Liver (tissue), 10 donors: ENCODE measurements at places on chromosomes 13 and 19. TPM values are rescaled to one million over a fixed set of nuclear protein-coding genes. Genes with fewer than 3 reads are reported as not detected.

GRCh38 chr19:45475537-45476291, 7.9 kb downstream of the FOSB start:
- peaks cover 3% of the 10 kb centered on the region for H3K27me3 ChIP-seq
- no peak overlapping the region for H3K4me3 ChIP-seq
- no peaks in the 10 kb centered on the region for H3K36me3 ChIP-seq
- DNase-seq, result no peak
- peaks cover 17% of the 10 kb centered on the region for H3K4me1 ChIP-seq
- no peak overlapping the region for H3K27ac ChIP-seq

DNA sequence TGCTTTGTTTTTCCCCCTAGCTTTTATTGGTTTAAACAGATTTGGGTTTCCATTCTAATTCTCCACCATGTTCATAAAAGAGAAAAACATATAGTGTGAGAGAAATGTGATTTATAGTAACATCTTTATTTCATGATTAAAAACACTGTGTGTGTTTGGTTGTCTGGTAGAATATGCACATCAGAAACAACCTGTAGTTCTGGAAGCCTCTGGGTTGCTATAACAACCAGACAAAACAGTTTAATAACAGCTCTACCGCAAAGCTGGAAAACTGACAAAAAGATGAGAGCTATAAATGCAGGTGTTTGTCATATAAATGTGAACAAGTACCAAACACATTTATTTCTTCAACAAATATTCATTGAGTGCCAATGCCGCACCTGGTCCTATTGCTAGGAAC, 9.8 kb downstream of the KBTBD6 start:
- H3K4me1 ChIP-seq, result no peaks in the 10 kb centered on the region
- no peak overlapping the region for H3K4me3 ChIP-seq
- H3K36me3 ChIP-seq, result no peaks in the 10 kb centered on the region
- H3K27me3 ChIP-seq, result no peaks in the 10 kb centered on the region
- H3K27ac ChIP-seq, result no peak overlapping the region
- DNase-seq, result no peak

DNA sequence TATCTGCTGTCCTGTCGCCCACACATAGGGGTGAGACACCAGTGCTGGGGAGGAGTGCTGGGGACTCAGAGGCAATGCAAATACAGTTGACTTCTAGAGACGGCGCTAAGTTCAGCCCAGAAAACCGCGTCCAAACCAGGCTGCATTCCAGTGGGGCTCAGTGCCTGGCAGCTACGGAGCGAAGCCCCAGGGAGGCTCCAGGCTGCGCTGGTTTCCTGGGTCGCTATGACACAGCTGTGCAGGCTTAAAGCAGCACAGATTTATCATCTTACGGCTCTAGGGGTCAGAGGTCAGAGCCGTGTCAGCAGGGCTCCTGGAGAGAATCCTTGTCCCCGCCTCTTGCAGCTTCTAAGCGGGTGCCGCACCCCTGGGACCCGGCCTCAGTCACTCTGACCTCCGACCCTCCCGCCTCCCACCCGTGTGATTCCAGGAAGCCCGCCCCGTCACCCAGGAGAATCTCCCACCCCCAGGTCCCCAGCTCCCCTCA, 61.6 kb downstream of the ANKRD10 start:
- no peaks in the 10 kb centered on the region for H3K4me1 ChIP-seq
- H3K27ac ChIP-seq, result no peak overlapping the region
- no peaks in the 10 kb centered on the region for H3K27me3 ChIP-seq
- H3K4me3 ChIP-seq, result no peak overlapping the region

GRCh38 chr19:16372065-16372915, 47.7 kb downstream of the KLF2 start:
- H3K27me3 ChIP-seq, result no peaks in the 10 kb centered on the region
- no peaks in the 10 kb centered on the region for H3K36me3 ChIP-seq
- H3K4me1 ChIP-seq, result peaks cover 24% of the 10 kb centered on the region
- no peak overlapping the region for H3K4me3 ChIP-seq
- no peak for DNase-seq
- H3K27ac ChIP-seq, result peak overlapping the region; percentile 46

- no peak overlapping the region for H3K27ac ChIP-seq
- H3K27me3 ChIP-seq, result no peaks in the 10 kb centered on the region
- no peak overlapping the region for H3K4me3 ChIP-seq
- peaks cover 4% of the 10 kb centered on the region for H3K4me1 ChIP-seq
These were observed 922 bp upstream of the ERVK3-1 start for GRCh38 chr19:58304255-58304654.

GRCh38 chr19:45217193-45217956, 27.8 kb downstream of the EXOC3L2 start:
- H3K27ac ChIP-seq, result no peak overlapping the region
- no peaks in the 10 kb centered on the region for H3K36me3 ChIP-seq
- H3K27me3 ChIP-seq, result peaks cover 3% of the 10 kb centered on the region
- H3K4me1 ChIP-seq, result no peaks in the 10 kb centered on the region
- H3K4me3 ChIP-seq, result no peak overlapping the region

DNA sequence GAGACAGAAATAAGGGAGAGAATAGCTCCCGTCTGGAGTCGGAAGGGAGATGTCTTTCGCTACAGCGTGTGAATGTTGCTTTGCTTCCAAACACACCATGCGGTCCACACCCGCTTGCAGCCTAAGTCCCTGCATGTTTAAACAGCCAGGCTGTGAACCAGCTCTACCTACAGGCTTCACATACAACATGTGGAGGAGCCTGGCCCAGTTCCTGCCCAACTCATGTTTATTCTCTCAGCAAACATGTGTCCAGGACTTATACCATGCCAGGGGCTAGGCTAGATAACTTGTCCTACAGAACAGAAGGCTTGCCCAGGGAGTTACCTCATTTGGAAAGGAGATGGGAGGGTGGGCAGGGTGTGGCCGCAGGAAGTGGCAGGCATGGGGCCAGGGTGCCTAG, 181.5 kb downstream of the FOXO1 start:
- H3K4me1 ChIP-seq, result no peaks in the 10 kb centered on the region
- H3K27me3 ChIP-seq, result no peaks in the 10 kb centered on the region
- H3K4me3 ChIP-seq, result no peak overlapping the region
- no peak for DNase-seq

DNA sequence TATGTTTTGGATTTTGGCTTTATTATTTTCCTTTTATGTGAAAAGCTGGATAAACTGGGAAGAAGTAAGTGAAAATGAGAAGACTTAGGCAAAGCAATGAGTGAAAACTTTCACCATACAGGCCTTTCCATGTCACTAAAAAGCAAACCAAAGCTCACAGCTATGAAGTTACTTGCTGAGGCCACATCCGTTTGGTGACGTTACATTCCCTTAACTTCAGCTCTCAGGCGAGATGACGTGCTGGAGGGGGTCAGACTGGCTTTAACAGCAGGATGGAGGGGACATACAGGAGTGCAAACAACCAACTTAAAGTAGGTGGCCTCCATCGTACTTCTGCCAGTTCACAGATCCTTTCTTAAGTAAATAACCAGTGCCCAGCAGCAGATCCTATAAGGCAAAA, 522.3 kb downstream of the MYO16 start:
- H3K36me3 ChIP-seq, result no peaks in the 10 kb centered on the region
- H3K27ac ChIP-seq, result no peak overlapping the region
- no peaks in the 10 kb centered on the region for H3K4me1 ChIP-seq
- H3K4me3 ChIP-seq, result no peak overlapping the region
- H3K27me3 ChIP-seq, result no peaks in the 10 kb centered on the region

DNA sequence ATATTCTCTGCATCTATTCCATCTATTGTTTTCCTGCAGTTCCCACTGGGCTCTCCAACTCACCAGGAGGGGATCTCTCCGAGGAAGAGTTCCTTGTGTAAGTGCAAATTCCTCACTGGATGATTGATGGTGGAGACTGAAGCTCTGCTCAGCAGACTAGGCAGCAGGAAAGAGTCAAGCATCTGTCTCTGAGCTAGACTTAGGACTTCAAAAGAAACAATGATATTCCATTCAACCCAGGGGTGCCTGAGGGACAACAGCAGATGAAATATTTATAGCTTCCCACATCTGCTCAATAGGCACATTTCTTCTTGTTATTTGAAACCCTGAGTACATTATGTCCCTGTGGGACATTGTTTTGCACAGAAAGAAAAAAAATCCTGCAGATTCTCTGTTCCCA, at the start of the genes OR7A5 and OR7C1:
TSS of gene OR7A5 (minus strand) at position 175 of the 400 bp plus-strand sequence. CDS start 6,944 bp downstream, outside the sequence.
TSS of gene OR7C1 (minus strand) at position 175 of the 400 bp plus-strand sequence. CDS start 35,049 bp downstream, outside the sequence.
- H3K27ac ChIP-seq, result no peak within 1 kb of the TSS
- H3K4me3 ChIP-seq, result no peak within 1 kb of the TSS
- no peaks in the 10 kb centered on the region for H3K4me1 ChIP-seq
- no peak for DNase-seq
- no peaks in the 10 kb centered on the region for H3K36me3 ChIP-seq

The ANKRD27 gene
- total RNA-seq, result 11.1 TPM

The PABPC3 gene
- total RNA-seq, result 0.19 TPM

DNA sequence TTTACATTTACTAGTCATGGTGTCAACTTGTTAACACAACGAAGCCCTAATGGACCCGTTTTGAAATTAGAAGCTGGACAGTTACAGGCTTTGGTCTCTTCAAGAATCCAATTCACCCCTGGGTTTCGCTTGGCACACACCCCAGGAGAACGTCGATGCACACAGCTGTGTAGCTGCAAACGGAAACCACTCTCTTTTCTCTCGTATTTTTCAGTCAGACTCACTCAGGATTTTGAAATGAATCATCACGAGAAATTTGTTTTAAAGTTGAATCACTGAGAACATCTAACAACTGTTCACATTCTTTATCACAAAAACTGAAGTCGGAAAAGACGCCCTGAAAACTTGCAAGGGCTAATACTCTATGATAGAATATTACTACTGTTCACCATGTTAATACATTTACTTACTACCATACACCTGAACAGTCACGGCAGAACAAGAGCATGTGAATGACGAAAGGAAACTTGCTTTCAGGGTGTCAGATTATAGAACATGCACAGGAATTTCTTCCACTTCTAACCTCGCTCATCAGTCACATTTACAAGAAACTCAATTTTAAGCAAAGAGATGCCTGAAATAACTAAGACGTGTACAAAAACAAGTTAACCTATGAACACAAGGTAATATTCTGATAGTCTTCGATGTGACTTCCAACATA, 4.7 kb downstream of the PNMA8A start:
- H3K4me1 ChIP-seq, result no peaks in the 10 kb centered on the region
- no peaks in the 10 kb centered on the region for H3K27me3 ChIP-seq
- no peak overlapping the region for H3K27ac ChIP-seq
- H3K4me3 ChIP-seq, result no peak overlapping the region
- H3K36me3 ChIP-seq, result no peaks in the 10 kb centered on the region

DNA sequence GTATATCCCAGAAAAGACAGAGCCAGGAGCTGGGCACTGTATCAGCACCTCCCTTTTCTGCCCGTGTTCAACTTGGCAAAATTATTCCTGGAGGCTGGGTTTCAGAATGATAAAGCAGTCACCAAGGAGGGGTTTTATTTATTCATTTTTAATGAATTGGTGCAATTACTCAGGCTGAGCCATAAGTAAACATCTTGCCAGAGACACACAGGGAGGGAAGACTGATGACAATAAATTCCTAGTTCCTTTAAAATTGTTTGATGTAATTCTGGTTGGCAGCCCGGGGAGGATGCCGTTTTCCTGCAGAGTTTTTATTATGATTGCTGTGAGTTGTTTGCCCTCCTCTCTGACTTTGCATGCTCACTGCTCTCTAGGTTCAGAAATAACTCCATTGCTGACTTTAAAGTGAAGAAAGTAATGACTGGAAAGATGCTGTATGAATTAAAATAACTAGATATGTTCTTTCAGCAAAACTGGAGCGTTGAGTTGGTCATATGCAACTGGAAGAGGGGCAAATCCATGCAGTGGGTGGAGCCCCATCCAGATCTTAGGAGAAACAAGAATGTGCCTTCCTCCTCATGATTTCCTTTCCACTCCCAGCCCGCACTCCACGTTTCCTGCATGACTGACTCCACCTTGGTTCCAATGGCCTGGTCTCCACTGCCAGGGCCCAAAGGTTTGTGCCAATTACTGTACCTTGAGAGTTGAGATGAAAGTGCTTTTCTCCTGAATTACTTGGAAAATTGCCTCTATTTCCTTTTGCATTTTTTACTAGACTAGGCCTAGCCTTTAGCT, 182.1 kb downstream of the RFC3 start:
- H3K27ac ChIP-seq, result no peak overlapping the region
- H3K36me3 ChIP-seq, result no peaks in the 10 kb centered on the region
- peaks cover 1% of the 10 kb centered on the region for H3K4me1 ChIP-seq
- H3K4me3 ChIP-seq, result no peak overlapping the region
- H3K27me3 ChIP-seq, result no peaks in the 10 kb centered on the region
- no peak for DNase-seq
